ENCODE measurements at places on chromosomes 5 and 9.

GRCh38 chr5:66658516-66658915 lies 62.3 kb downstream of the MAST4 start:
- DNase-seq: no peak

GRCh38 chr5:7214906-7215416 lies 181.0 kb upstream of the ADCY2 start:
- no peak for DNase-seq

DNA sequence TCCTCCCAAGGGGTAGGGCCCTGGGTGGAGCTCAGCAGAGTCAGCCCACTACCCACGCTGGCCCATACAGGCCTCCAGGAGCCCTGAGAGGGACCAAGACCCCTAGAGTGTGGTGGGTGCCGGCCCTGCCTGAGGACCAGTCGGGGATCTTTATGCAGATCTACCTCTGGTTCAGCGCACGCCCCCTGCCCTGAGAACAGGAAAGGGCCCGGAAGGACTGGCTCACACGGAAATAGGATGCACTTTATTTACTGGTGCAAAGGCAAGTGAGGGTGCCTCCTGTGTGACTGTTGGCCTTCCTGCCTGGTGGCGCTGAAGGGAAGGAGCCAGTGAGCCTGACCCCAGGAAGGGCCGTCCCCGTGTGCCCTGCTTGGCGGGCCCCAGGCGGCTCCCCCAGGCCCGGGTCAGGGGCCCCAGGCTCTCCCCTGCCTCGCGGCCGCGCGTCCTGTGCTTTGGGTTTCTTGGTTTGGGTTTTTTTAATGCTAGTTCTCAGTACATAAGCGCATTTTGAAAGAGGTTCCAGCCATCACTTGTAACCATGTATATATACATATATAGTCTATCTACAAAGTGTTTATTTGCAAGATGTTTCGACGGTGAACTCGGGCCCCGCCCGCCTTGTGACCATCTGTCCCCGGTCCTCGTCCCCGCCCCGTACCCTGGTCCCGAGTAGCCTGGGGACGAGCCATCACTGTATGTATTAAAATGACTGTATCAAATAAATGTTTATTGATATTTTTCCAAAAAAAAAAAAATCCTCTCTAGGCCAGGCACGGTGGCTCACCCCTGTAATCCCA lies 76.4 kb upstream of the ROR2 start:
- DNase-seq: no peak

- DNase-seq: no peak
Measured at GRCh38 chr9:38047301-38048251, 21.5 kb downstream of the SHB start.

GRCh38 chr5:139241139-139241538 lies 43.0 kb upstream of the SIL1 start:
- no peak for DNase-seq

Measured in activated CD4-positive, alpha-beta memory T cell treated with anti-CD3 and anti-CD28 coated beads, Interleukin-2, amount 10 ng/mL, durations not matched to agents 7 days and 5 days (primary cell).